ENCODE measurements at places on chromosomes 11 and 22.

DNA sequence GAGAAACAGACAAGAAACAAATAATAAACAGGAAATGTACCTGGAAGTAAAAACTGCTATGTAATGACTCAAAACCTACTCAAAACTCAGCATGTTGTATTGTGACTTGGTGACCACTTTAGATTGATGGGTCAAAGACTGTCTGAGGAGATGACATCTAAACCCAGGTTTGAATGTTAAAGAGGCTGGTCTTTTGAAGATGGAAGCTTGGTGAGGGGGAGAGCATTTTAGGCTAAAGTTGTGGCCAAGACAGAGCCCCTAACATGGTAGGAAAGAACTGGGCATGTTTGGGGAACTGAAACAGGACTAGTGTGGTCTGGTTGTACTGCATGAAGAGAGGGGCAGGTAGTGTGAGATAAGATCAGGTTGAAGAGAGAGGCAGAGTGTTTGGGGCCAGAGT lies 85.3 kb upstream of the MYO18B start:
- no peak overlapping the region for H3K4me3 ChIP-seq
- no peak overlapping the region for H3K27ac ChIP-seq
- H3K4me1 ChIP-seq = no peaks in the 10 kb centered on the region
- no peak for DNase-seq

DNA sequence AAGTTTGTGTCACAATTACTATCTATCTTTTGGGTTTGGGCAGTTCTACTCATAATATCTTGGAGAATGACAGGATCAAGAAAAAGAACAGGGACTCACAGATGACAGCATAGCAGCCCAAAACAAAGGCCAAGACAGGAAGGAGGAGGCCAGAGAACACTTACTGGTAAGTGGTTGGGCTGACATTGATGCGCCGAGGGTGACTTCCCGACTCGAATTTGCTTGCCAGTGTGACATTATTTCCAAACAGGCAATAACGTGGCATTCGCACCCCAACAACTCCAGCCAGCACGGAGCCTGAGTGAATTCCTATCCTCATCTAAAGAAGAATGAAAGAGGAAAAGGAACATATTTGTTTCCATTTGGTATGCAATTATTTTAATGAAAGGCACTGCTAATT lies 309.9 kb downstream of the GUCY1A2 start:
- H3K4me1 ChIP-seq = no peaks in the 10 kb centered on the region
- DNase-seq = no peak
- no peak overlapping the region for H3K27ac ChIP-seq
- H3K36me3 ChIP-seq = no peaks in the 10 kb centered on the region
- no peak overlapping the region for H3K4me3 ChIP-seq
- no peaks in the 10 kb centered on the region for H3K27me3 ChIP-seq

- no peaks in the 10 kb centered on the region for H3K36me3 ChIP-seq
- H3K4me1 ChIP-seq = peaks cover 7% of the 10 kb centered on the region
- no peak overlapping the region for H3K27ac ChIP-seq
These were observed 4.7 kb upstream of the GNAZ start for GRCh38 chr22:23065495-23066122.

- H3K4me3 ChIP-seq = no peak overlapping the region
- H3K36me3 ChIP-seq = no peaks in the 10 kb centered on the region
- no peaks in the 10 kb centered on the region for H3K27me3 ChIP-seq
- DNase-seq = no peak
These were observed 99.5 kb downstream of the DBX1 start for GRCh38 chr11:20060647-20061205.

GRCh38 chr11:9616858-9617257 lies 43.4 kb downstream of the WEE1 start:
- no peaks in the 10 kb centered on the region for H3K27me3 ChIP-seq
- H3K4me3 ChIP-seq = no peak overlapping the region
- peaks cover 19% of the 10 kb centered on the region for H3K4me1 ChIP-seq
- no peak for DNase-seq

- no peak for DNase-seq
- no peak overlapping the region for H3K4me3 ChIP-seq
- no peaks in the 10 kb centered on the region for H3K36me3 ChIP-seq
These were observed 10.1 kb upstream of the VSIG10L2 start for GRCh38 chr11:125935618-125936199.
